ENCODE measurements at places on chromosomes 7 and 10.

GRCh38 chr10:122054048-122055025 lies 65.4 kb downstream of the TACC2 start:
- no peak for DNase-seq

GRCh38 chr7:33873518-33873917 lies 31.8 kb upstream of the BMPER start:
- no peak for DNase-seq

GRCh38 chr7:81740403-81740802 lies 29.4 kb downstream of the HGF start:
- no peak for DNase-seq

GRCh38 chr7:2123360-2123759 lies 109.4 kb downstream of the MAD1L1 start:
- no peak for DNase-seq

DNA sequence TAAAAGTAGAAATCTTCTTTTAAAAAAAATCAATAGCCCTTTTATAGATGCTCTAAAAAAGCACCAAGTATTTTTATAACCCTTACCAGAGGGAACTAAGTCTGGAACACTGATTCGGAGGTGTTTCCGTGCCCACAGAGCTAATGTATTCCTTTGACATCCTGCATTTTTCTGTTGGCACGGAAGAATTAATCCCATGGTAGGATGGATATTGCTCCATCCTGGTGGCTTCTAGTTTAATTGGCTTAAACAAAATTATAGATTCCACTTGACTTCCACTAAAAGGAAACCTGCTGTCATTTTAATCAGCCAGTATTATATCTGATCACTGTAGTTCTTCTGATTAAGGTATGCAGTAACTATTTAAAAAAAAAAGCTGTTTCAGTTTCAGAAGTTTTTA lies 164.0 kb upstream of the NPS start:
- no peak for DNase-seq

DNA sequence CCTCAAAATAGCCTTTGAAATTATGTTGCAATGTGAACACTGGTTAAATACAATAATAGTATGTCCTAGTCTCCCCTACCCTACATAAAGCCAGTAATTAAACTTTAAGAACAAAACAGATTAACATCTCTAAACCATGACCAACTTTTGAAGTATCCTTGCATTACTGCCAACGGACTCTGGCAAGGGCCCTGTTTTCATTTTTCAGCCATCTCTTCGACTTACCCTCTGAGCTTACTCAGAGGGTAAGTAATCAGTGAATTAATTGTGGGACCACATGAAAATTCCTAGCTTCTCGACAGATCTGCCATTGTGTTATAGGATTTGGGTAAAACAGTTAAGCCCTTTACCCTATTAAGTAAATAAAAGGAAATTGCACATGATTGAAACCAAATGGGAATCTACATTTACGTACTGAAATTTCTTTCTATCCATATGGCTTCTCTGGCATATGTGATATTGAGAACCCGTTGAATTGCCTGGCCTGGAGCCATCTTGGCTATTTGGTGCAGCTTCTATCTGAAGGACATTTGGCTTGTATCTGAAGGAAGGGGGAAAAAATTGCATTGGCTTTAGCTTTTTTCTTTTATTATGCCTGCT lies 39.6 kb downstream of the DYNC1I1 start:
- peak; percentile 62 for DNase-seq

DNA sequence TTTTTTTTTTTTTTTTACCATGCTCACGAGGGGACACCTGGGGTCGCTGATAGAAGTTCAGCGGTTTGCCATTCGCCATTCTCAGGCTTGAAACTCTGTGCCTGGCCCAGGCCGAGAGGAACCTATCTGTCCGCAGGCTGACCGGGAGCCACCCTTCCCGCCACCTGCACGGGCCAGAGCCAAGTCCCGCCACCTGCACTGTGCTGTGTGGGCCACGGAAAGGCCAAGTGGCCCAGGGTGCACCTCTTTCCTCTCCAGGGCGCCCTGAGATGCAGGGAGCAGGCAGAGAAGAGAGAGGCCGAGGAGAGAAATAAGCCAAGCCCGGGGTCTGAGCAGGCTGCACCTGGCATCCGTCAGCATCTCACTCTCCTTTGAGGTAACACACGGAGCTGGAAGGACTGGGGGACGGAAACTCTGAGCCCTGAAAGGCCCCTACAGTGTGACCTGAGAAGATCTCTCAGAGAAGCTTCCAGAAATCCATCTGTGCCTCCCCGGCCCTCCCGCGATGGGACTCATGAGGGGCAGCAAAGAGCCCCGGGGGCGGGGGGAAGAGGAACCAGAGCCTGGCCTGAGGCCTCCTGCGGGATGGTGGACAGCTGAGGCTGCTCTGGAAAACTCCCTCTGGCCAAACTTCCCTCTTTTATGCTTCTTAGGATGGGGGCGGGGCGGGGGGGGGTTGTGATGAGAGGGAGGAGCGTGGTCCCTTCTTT lies 46.6 kb downstream of the PRKAG2 start:
- no peak for DNase-seq

GRCh38 chr10:1552406-1552805 lies 184.9 kb downstream of the ADARB2 start:
- DNase-seq, result no peak
